ENCODE measurements at places on chromosomes 12 and 14. TPM values are rescaled to one million over a fixed set of nuclear protein-coding genes. Genes with fewer than 3 reads are reported as not detected.

DNA sequence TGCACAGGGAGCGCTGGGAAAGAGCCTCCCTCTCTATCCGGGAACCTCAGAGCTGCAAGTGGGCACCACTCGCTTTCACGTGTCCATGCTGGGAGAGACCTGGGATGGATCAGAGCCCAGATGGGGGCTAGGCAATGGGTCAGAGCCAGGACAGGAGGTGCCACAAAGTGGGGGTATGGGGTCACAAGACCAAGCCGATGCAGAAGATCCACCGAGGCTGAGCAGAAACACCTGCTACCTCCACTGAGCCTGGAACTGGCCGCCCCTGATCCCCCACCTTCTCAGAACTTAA is 180.9 kb upstream of the SFSWAP start:
- no peak for DNase-seq
- no peaks in the 10 kb centered on the region for H3K36me3 ChIP-seq
- H3K27me3 ChIP-seq = no peaks in the 10 kb centered on the region
- H3K4me1 ChIP-seq = no peaks in the 10 kb centered on the region

SERPINA12 gene
- total RNA-seq = not detected

STXBP6 gene
- 2.6 TPM for total RNA-seq

- peaks cover 2% of the 10 kb centered on the region for H3K4me1 ChIP-seq
- H3K4me3 ChIP-seq = no peak overlapping the region
- no peaks in the 10 kb centered on the region for H3K27me3 ChIP-seq
- peaks cover 2% of the 10 kb centered on the region for H3K36me3 ChIP-seq
Observed at GRCh38 chr14:97456958-97457357, 659.8 kb downstream of the VRK1 start.

OVCH1 gene
- total RNA-seq = not detected

GRCh38 chr12:25695574-25695973 is 142.5 kb upstream of the LMNTD1 start:
- no peaks in the 10 kb centered on the region for H3K4me1 ChIP-seq
- no peak overlapping the region for H3K4me3 ChIP-seq
- H3K36me3 ChIP-seq = peaks cover 4% of the 10 kb centered on the region
- no peak for DNase-seq
- H3K27me3 ChIP-seq = no peaks in the 10 kb centered on the region
- H3K27ac ChIP-seq = no peak overlapping the region

DNA sequence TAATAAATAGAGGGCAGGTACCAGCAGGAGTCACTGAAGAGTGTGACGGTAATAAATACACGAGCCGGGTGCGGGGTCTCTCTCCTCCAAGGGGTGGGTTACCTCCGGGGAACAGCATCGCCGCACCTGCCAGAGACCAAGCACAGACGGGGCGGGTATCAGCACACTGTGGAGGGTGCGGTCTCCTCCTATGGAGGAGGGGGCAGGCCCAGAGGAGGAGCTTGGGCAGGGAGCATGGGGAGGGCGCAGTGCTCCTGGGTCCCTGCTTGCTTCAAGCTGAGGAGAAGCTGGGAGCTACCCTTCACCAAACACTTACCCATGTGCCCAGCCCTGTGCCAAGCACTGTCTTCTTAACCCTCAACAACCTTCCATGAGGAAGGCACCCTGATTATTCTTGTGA is 12.8 kb downstream of the PGF start:
- H3K4me3 ChIP-seq = no peak overlapping the region
- no peaks in the 10 kb centered on the region for H3K36me3 ChIP-seq
- no peak overlapping the region for H3K27ac ChIP-seq
- no peaks in the 10 kb centered on the region for H3K4me1 ChIP-seq

FOXG1 gene
- 0.07 TPM for total RNA-seq

ACTN1 gene
- 218 TPM for total RNA-seq

DNA sequence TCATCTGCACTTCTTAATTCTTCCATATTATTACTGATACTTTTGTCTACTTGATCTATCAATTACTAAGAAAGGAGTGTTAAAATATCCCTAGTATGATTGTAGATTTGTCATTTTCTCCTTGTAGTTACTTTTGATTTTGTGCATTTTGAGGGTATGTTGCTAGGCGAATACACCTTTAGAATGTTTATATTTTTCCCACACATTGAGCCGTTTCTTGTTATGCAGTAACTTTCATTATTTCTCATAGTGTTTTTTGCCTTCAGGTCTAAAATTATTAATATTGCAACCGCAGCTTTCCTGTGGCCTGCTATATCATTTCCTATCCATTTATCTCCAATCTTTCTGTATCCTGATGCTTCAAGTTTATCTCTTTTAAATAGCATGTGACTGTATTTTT is 44.6 kb upstream of the C12orf42 start:
- no peaks in the 10 kb centered on the region for H3K27me3 ChIP-seq
- no peak overlapping the region for H3K4me3 ChIP-seq
- H3K36me3 ChIP-seq = no peaks in the 10 kb centered on the region

DNA sequence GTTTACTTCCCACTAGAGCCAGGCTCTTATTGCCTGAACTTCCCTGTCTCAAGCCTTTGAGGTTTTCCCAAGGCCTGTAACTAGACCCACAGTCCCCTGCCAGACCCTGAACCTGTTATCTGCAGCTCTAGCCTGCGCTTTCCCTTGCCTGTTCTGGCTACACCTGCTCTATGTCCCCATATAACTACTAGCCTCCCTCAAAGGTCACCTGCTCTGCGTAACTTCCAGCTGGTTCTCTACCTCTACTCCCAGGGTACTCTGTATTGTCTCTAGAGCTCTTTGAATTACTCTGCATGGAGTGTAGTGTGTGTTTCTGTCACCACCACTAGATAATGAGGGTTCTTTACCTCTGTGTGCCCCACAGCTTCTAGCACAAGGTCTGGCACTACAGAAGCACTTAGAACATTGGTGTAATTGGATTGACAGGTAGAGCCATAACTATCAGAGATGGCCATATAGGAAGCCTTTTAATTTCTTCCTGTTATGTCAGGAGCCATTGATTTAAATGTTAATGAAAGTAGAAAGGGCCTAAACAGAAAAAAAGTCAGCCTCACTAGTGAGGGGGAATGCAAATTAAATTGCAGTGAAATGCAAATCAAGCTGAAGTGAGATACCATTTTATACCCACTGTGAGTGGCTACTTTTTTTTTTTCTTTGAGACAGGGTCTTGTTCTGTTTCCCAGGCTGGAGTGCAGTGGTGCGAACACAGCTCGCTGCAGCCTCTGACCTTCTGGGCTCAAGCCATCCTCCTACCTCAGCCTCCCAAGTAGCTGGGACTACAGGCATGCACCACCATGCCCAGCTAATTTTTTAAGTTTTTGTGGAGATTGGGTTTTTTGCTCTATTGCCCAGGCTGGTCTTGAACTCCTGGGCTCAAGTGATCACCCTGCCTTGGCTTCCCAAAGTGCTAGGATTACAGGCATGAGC is 47.8 kb downstream of the EID3 start:
- H3K4me1 ChIP-seq = peaks cover 9% of the 10 kb centered on the region
- DNase-seq = peak; percentile 43
- H3K27me3 ChIP-seq = no peaks in the 10 kb centered on the region
- H3K4me3 ChIP-seq = no peak overlapping the region
- H3K27ac ChIP-seq = peak overlapping the region; percentile 33

GRCh38 chr14:27863166-27863565 is 903.4 kb upstream of the FOXG1 start:
- no peaks in the 10 kb centered on the region for H3K27me3 ChIP-seq
- DNase-seq = no peak
- H3K4me1 ChIP-seq = no peaks in the 10 kb centered on the region
- H3K4me3 ChIP-seq = no peak overlapping the region

GRCh38 chr12:97476255-97476654 is 13.7 kb downstream of the RMST start:
- H3K4me3 ChIP-seq = no peak overlapping the region

- H3K27ac ChIP-seq = no peak overlapping the region
- H3K4me3 ChIP-seq = no peak overlapping the region
- DNase-seq = no peak
- H3K36me3 ChIP-seq = peaks cover 86% of the 10 kb centered on the region
- H3K4me1 ChIP-seq = no peaks in the 10 kb centered on the region
- H3K27me3 ChIP-seq = no peaks in the 10 kb centered on the region
Observed at GRCh38 chr12:128794661-128795529, 28.9 kb downstream of the SLC15A4 start.

DNA sequence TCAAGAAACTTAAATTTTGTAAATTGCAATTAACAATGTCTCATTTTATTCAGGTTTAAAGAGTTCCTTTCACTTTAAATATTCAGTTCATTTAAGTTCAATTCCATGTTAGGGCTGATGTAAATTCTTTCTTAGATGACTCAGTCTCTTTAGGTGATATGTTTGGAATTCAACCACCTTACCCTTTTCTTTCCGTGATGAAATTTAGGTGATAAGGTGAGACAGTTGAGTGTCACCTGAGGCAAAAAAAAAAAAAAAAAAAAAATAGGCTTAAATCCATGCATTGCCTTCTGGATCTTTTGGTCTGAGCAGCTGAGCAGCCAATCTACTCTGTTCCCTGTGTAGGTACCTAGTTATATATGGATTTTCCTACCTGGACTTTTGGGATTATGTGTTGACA is 299.5 kb downstream of the DAD1 start:
- no peak overlapping the region for H3K27ac ChIP-seq
- DNase-seq = no peak
- H3K4me1 ChIP-seq = no peaks in the 10 kb centered on the region
- no peaks in the 10 kb centered on the region for H3K36me3 ChIP-seq
- no peak overlapping the region for H3K4me3 ChIP-seq
- no peaks in the 10 kb centered on the region for H3K27me3 ChIP-seq

DNA sequence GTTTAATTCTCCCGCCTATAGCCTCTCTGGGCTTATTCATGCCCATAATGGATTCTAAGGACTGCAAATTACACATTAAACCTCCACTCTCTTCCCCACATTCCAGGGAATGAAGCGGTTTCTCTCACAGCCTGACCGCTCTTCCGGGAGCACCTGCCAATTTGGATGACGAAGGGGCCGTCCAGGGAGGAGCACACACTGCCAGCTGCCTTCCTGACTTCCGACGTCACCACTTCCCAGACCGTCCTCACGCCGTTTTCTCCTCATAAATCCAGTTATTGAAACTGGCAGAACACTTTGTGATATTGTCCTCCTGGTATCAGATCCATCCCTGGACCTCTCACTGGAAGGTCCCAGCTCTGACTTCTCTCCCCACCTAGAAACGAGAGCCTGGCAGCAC is 87.6 kb downstream of the GCH1 start:
- H3K36me3 ChIP-seq = no peaks in the 10 kb centered on the region
- H3K27me3 ChIP-seq = no peaks in the 10 kb centered on the region
- DNase-seq = no peak
- H3K4me1 ChIP-seq = no peaks in the 10 kb centered on the region
- no peak overlapping the region for H3K27ac ChIP-seq

GRCh38 chr14:103544388-103545218 is 15.6 kb downstream of the TRMT61A start:
- H3K27ac ChIP-seq = no peak overlapping the region
- no peaks in the 10 kb centered on the region for H3K36me3 ChIP-seq
- no peak for DNase-seq
- H3K4me1 ChIP-seq = no peaks in the 10 kb centered on the region
- H3K27me3 ChIP-seq = no peaks in the 10 kb centered on the region

KRT85 gene
- total RNA-seq = not detected

TMEM63C gene
- 1.7 TPM for total RNA-seq

DNA sequence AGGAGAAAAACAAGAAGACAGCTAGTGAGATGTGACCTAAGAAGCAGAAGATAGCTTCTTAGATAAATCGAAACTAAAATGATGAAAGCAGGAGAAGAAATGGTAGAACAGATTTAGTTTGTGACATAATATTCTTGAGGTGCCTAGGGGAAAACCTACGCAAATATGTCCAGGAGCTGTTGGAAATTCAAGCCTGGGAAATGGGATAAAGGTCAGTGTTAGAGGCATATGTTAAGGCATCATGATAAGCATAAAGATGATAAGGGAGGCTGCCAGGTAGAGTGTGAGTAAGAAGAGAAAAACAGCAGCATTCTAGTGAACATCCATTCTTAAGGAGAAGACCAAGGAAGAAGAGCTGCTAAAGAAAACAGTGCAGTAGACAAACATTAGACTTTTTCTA is 109.6 kb upstream of the LGR5 start:
- H3K36me3 ChIP-seq = no peaks in the 10 kb centered on the region
- no peaks in the 10 kb centered on the region for H3K27me3 ChIP-seq
- no peak overlapping the region for H3K27ac ChIP-seq
- DNase-seq = no peak
- no peak overlapping the region for H3K4me3 ChIP-seq

ADCY4 gene
- total RNA-seq = 0.53 TPM

RBP5 gene
- 2.1 TPM for total RNA-seq

MAP3K12 gene
- total RNA-seq = 26.6 TPM

DNA sequence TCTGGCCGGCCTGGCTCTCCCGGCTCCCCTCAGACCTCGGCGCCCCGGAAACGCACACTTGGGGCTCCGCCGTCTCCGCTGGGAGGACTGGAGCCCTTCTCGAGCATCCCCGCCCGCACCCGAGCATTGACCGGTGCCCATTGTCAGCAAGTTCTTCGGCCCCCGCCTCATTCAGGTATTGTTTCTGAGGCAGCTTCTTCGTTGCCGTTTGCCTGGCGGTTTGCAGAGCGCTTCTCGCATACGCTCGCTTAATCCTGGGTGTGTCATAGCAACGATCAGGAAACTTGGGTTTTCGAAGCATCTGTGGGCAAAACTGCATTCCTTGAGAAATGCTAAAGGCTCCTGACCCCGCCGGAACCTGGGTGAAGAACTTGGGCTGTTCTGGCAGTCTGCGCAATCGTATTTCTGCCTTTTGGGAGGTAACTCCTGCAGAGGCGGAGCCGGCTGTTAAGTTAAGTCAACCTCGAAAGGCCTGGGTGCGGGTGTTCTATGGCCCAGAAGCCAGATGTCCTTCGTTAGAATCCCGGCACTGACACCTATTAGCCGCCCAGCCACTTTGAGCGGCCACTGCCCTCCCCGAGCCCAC is 518 bp downstream of the GSKIP start:
- peak overlapping the region; percentile 87 for H3K4me3 ChIP-seq
- no peaks in the 10 kb centered on the region for H3K27me3 ChIP-seq
- H3K36me3 ChIP-seq = peaks cover 7% of the 10 kb centered on the region
- peaks cover 2% of the 10 kb centered on the region for H3K4me1 ChIP-seq

Data from H9 (cell line).